HFFc6 (cell line): ENCODE measurements at places on chromosomes 1 and 21. TPM values are rescaled to one million over a fixed set of nuclear protein-coding genes. Genes with fewer than 3 reads are reported as not detected.

DNA sequence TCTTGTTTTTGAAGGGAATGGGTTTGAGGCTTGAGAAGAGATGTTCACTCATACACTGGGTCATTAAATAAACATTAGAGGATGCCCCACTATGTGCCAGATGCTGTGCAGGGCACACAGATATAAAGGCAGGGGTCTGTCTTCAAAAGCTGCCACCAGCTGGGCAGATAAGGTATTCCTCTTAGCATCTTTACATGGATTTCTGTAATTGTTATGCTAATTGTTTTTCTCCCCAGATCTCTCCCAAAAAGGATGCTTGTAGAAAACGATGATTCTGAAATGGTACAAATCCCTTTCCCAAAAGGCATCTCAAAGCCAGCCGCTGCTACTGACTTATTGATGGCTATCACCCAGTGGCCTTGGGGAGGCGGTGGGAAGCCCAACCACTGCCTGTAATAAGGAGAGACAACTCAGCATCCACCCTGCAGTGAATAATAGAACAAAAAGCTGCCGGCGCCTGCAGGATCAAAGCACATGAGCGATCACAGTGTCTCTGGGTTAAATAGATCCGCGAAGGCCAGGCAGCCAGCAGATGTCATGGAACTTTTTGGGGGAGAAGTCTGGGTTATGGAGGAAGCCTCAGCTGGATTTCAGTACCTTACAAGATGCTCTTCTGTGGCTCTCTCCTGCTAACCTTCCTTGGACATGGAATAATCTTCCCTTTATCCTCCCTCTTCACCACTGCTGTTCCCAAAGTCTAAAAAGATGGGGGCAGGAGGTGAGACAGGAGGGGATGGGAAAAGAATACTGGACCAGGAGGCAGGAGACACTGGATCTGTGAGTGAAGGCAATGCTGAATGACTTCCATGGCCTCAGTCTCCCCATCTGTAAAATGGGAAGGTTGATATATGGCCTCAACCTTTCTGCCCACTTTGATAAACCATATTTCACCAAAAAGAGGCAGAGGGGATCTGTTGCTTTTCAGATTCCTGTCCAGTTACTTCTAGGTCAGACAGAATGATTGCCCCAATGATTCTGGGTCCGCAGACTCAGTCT, 54.8 kb upstream of the CD34 start:
- DNase-seq = no peak

- no peak for DNase-seq
Measured at GRCh38 chr1:200038981-200039848, 11.7 kb downstream of the NR5A2 start.

- DNase-seq = no peak
Measured at GRCh38 chr1:40023379-40023944, 17.1 kb upstream of the CAP1 start.

- DNase-seq = no peak
Measured at GRCh38 chr1:196608390-196609369, at the start of gene KCNT2. TSS of gene KCNT2 (minus strand) at chr1:196608440. CDS start at chr1:196608309, 131 bp downstream.

GRCh38 chr1:117695796-117696490, 90.1 kb downstream of the TENT5C start:
- DNase-seq = peak; percentile 97

- no peak for DNase-seq
Measured at GRCh38 chr1:176211396-176212165, 4.5 kb upstream of the COP1 start.

- DNase-seq = no peak
Measured at GRCh38 chr21:43330306-43330881, 96.5 kb downstream of the SIK1 start.

GRCh38 chr1:219503604-219504003, 109.3 kb downstream of the ZC3H11B start:
- DNase-seq = no peak

DNA sequence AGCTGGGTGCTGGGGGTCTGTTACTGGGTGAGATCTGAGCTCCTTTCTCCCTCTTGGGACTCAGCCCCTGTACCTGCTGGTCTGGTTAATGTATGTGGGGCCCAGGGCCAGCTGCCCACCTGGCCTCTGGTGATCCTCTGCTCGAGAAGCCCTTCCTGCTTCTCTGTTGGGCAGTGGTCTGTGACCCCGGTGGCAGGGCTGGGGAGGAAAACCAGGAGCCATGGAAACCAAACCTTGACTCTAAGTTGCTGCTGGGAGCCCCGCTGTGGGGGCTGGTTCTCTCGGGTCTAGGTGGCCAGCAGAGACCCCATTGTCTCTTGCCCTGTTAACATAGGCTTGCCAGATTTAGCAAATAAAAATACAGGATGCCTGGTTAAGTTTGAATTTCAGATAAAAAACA, 1.3 kb downstream of the PADI1 start:
- no peak for DNase-seq

- DNase-seq = peak; percentile 32
Measured at GRCh38 chr1:212291505-212292134, 6.4 kb downstream of the PPP2R5A start.

DNA sequence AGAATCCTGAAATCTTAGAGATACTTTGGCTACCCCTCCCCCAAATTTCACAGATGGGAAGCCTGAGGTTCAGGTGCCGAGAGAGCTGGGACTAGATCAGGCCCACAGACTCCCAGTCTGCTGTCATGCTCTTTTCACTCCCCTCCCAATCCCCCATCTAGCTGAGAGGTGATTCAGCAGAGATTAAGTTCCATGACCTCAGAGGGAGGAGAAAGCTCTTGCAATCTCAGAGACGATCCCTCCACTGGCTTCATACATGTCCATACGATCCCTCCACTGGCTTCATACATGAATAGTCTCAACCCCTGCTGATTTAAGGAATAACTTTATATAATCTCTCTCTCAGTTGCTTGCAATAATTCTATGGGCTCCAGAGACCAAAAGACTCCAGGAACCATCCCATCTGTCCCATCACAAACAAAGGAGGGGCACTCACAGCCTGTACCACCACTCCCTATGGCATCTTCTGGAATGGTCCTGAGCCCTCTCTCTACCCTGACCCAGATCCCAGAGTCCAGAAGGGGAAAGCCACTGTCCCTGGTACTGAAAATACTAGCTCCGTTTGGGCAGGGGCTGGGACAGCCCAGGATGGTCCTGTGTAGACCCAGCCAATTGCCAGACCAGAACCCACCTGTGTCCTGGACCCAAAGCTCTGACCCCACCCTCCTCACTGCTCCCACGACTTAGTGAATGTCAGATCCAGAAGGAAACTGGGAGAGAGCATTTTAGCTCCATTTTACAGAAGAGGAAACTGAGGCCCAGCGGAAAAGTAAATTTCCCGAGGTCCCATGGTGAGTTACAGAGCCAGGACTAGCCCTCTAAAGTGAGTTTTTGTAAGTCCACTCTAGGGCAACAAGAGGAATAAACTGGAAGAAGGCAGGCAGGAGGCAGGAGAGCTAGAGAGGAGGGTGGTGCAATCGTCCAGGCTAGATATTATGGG, 27.1 kb downstream of the RIMS3 start:
- no peak for DNase-seq

DNA sequence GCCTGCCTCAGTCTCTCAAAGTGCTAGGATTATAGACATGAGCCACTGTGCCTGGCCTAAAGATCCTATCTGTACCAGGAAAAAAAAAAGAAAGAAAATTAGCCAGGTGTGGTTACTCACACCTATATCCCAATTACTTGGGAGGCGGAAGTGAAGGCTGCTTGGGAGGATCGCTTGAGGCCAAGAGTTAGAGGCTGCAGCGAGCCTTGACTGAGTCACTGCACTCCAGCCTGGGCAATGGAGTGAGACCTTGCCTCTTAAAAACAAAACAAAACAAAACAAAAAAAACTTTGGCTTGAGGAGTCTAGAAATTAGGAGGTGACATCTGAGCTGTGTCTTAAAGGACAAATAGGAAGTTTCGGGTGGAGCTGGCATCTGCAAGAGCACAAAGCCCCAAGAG, 38.7 kb upstream of the KIF26B start:
- no peak for DNase-seq

- peak; percentile 55 for DNase-seq
Measured at GRCh38 chr1:211581526-211581925, 2.6 kb upstream of the SLC30A1 start.

- DNase-seq = no peak
Measured at GRCh38 chr21:17536381-17536780, 23.5 kb downstream of the CXADR start.

DNA sequence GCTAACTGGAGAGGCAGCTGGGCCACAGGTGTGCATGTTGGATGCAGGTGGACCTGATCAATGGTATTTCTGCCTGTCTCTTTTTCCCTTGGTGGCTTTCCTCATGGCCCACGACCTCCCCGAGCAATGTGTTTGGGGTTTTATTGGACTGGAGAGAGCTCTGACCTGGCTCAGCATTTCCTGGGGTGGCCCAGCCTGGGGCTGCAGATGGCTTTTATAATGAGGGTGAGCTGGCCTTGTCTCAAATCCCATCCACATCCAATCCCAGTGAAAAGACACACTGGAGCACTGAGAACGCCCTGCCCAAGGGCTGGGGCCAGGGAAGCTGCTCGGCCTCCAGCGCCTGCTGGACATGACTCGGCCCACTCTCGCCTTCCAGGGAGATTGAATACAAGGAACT, 44.1 kb downstream of the SIM2 start:
- DNase-seq = no peak

DNA sequence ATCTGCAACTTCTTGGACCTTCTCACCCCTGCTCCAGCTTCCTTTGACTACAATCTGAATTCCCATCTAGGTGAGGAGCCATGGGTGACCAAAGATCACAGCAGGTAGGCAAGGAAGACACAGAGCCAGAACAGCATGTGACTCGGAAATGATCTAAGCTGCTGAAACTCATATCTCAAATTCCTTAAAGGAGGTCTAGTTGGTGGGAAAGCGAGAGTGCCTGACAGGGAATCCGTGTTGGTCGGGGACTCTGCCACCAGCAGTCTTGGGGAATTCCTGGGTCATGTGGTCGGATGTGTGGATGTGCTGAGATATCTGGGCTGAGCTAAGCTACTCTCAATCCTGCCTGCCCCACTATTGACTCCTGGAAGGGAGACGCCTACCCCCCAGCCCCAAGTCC, 3.2 kb upstream of the NUAK2 start:
- DNase-seq = no peak

GRCh38 chr1:35390600-35391494, 122.3 kb downstream of the ZMYM4 start:
- no peak for DNase-seq

- DNase-seq = no peak
Measured at GRCh38 chr1:222232842-222233241, 315.1 kb downstream of the HHIPL2 start.

DNA sequence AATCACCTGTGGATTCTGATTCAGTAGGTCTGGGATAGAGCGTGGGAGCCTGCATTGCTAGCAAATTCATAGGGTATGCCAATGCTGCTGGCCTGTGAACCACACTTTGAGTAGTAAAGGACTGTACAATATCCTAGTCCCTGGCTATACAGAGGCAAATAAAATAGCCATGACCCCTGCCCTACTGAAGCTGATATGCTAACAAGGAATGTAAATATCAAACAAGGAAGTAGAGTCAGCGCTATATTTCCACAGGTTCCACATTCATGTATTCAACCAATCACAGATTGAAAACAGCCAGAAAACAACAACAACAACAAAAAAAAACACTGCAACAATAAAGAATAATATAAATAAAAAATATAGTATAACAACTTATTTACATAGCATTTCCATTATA, 77.8 kb downstream of the TM2D1 start:
- DNase-seq = no peak

GRCh38 chr1:192830595-192831246, 21.9 kb downstream of the RGS2 start:
- no peak for DNase-seq

GRCh38 chr21:44345495-44345894, 6.3 kb upstream of the CFAP410 start:
- no peak for DNase-seq

GRCh38 chr1:74733604-74734484, 892 bp downstream of the TYW3 start:
- peak; percentile 76 for DNase-seq

- DNase-seq = no peak
Measured at GRCh38 chr1:208540724-208541123, 296.5 kb upstream of the PLXNA2 start.

DNA sequence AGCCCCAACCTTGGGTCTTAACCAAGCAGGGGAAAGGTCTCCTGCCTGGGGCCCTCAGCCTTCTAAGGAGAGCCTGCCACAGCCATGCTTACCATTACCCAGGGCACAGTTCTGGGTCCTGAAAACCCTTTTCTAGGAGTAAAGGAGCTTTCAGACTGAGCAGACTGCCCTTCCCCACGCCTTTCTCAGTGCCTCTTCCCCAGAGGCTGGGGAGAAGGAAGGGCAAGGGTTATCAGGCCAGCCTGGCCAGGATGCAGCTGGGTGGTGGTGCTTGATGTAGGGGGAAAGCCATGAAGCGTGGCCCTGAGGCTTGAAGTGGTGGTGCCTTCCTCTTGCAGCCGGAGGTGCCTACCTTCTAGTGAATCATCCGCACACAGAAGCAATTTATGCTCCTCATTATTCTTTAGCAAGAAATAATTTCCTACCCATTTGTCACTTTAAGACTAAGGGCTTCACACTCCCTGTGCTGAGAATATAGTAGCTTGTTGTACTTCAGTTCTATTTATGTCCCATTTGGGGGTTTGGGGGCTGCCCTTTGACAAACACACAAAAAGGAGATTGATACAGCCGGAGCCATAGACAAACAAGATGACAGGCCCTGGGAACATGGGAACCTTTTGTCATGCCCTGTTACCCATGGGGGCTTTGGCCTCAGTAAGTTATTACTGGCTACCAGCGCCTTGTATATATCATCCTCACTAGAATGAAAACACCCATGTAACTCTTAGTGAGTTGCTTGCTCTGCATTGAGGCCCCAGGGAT, 40.7 kb downstream of the MAN1C1 start:
- DNase-seq = no peak

- DNase-seq = peak; percentile 12
Measured at GRCh38 chr1:89812992-89813391, 7.8 kb upstream of the LRRC8D start.

The ADSS2 gene
- 41.3 and 41.7 TPM in 2 replicates for total RNA-seq

The HES3 gene
- not detected in 3 replicates for total RNA-seq

The ACTN2 gene
- total RNA-seq = not detected in 3 replicates

The PTGS2 gene
- 69.5 to 168 TPM (median 166 TPM) in 3 replicates for total RNA-seq

The TNFAIP8L2 gene
- total RNA-seq = not detected in 3 replicates

The NUCKS1 gene
- 174 to 259 TPM (median 210 TPM) in 3 replicates for total RNA-seq

The NHLH1 gene
- 0.09 TPM in 1 of 3 replicates, not detected in the others for total RNA-seq

The RAD54L gene
- total RNA-seq = 3.9 and 8.1 TPM in 2 replicates

The KLHDC8A gene
- not detected in 3 replicates for total RNA-seq

The LCE1D gene
- not detected in 3 replicates for total RNA-seq

The DNAJC28 gene
- total RNA-seq = 0.91 and 1.2 TPM in 2 replicates

The CBR1 gene
- 109 to 139 TPM (median 118 TPM) in 3 replicates for total RNA-seq

The S100A5 gene
- 0.46 to 0.77 TPM in 2 of 3 replicates, not detected in the other for total RNA-seq

The KCNT2 gene
- total RNA-seq = 0.18 to 1.4 TPM (median 0.78 TPM) in 3 replicates

The SLAMF1 gene
- total RNA-seq = not detected in 2 replicates

The BARHL2 gene
- total RNA-seq = not detected in 3 replicates

The MT1HL1 gene
- total RNA-seq = not detected in 3 replicates

The AJAP1 gene
- not detected in 2 replicates for total RNA-seq

The PRAMEF1 gene
- total RNA-seq = not detected in 3 replicates

The SPOCD1 gene
- 35.9 to 36.4 TPM (median 36.1 TPM) in 3 replicates for total RNA-seq
